CD4-positive, alpha-beta T cell treated with Interleukin-15 for 4 hours (primary cell): ENCODE measurements at places on chromosomes 13 and 19.
A peak's percentile ranks its signal among the peaks of the same experiment; 100 is the strongest.

GRCh38 chr19:35911790-35912189 is 3.7 kb upstream of the TYROBP start:
- DNase-seq: peak; percentile 41

DNA sequence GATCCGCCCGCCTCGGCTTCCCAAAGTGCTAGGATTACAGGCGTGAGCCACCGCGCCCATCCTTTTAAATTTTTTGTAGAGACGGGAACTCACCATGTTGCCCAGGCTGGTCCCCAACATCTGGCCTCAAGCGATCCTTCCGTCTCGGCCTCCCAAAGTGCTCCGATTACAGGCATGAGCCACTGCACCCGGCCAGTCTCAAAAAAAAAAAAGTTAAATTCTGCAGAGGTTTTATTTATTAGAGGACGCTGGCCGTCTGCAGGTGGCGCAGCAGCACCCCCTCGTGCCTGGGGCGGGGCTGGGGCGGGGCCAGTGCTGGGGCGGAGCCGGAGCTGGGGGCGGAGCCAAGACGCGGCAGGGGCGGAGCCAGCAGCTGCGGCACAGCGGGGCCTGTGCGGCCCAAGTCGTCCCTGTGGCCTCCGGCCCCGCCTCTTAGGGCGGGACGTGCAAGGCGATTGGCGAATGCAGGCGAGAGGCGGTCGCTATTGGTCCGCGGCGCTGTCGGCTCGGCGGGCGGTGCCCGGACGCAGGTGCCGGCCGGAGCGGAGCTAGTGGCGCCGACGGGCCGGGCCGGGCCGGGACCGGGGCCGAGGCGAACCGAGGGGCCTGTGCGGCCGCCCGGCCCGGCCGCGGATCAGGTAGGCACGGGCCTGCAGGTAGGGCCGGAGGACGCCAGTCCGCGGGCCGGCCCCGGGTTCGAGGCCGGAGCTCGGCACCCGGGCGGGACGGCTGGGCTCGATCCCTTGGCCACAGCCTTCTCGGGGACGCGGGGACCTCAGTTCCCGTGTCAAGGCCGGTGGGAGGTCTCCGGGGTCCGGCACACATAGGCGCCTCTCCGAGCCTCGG is at the start of gene MARCHF2:
Gene MARCHF2, plus strand, starts transcription at position 523 of the 846 bp plus-strand sequence. CDS start 8,536 bp downstream, outside the sequence.
- DNase-seq: peak; percentile 96

GRCh38 chr13:66159511-66159910 is 1070.6 kb downstream of the PCDH9 start:
- no peak for DNase-seq

DNA sequence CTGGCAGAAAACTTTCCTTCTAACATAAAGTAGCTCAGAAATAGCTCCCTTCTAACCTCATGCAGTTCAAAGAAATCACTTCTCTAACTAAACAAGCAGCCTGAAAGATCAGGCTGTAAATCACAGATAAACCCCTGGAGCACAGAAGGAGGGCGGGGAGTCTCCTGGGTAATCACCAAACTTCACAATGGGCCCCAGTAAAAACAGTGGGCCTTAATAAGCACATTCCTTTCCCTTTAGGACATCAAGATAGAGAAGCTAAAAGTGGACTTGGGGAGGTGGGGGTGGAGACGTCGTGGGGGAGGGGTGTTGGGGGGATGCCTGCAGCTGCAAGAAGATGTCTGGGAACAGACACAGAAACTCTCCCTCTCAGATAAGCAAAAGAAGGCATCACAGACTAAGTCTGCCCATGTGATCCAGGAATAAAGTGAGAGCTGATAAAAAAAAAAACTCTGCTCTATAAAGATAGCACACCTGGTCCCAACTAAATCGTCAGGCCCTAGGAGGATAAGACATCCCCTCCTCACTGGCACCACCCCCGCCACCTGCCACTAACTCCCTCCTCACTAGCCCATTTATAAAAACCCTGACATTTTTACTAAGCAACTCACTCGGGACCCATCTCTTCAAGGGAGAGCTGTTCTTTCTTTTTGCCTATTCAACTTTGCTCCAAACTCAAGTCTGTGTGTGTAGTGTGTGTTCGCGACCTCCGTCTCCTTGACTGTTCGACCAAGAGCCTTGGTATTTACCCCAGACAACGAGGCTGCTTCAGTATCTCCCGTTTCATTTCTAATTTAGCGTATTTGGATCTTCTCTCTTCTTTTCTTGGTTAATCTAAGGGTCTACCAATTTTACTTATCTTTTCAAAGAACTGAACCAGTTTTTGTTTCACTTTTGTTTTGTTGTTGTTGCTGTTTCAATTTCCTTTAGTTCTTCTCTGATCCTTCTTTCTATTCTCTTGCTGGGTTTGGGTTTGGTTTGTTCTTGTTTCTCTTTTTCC is 31.7 kb downstream of the DNAJC15 start:
- peak; percentile 28 for DNase-seq

- DNase-seq: peak; percentile 52
Observed at GRCh38 chr13:27446986-27447583, 3.3 kb downstream of the MTIF3 start.

DNA sequence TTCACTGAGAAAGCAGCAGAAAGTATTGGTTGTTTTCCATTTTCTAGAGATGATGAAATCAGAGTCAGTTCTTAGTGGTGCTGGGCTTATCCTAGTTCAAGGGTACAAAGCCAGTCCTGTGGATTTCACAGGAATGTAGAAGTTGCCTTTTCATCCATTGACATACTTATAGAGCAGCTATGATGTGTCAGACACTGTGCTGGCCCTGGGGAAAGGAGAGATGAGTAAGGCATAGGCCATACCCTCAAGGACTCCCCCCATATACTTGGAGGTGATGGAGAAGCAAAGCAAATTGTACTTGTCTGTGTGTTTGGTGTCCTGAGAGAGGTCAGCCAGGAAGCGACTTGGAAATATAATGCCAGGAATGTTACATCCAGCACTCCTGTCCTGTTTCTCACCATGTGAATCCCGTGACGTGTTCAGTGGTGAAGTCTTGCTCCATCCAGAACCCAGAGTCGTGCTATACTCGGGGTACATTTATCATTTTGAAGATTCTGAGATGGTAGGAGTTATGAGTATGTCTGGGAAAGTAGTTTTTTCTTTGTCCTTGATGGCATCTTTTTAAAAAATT is 22.6 kb downstream of the ERCC5 start:
- DNase-seq: no peak

- DNase-seq: no peak
Observed at GRCh38 chr13:112118451-112119064, 51.6 kb downstream of the SOX1 start.

DNA sequence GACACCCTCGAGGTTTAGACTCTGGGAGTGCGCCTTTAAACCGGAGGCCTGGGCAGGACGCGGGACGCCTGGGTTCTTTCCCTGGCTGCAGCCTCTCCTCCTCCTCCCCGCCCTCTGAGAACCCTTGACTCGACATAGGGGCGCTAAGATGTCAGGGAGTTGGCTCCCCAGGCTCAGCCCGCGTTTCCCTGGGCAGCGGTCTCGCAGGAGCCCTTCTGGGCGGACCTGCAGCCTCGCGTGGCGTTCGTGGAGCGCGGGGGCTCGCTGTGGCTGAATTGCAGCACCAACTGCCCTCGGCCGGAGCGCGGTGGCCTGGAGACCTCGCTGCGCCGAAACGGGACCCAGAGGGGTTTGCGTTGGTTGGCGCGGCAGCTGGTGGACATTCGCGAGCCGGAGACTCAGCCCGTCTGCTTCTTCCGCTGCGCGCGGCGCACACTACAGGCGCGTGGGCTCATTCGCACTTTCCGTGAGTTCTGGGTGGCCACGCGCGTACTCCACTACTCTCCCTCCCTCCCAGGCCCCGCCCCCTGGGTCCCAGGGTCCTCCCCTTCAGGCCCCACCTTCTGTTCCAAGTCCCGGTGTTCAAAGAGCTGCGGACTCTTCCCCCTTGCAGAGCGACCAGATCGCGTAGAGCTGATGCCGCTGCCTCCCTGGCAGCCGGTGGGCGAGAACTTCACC is 1.3 kb downstream of the ICAM5 start:
- DNase-seq: peak; percentile 52

- DNase-seq: no peak
Observed at GRCh38 chr13:31699650-31700049, 39.7 kb upstream of the RXFP2 start.

GRCh38 chr13:25330541-25330940 is 29.1 kb downstream of the NUP58 start:
- DNase-seq: no peak

- DNase-seq: no peak
Observed at GRCh38 chr13:32824061-32824460, 192.2 kb upstream of the KL start.

GRCh38 chr13:25839371-25839770 is 212.4 kb downstream of the SHISA2 start:
- no peak for DNase-seq

DNA sequence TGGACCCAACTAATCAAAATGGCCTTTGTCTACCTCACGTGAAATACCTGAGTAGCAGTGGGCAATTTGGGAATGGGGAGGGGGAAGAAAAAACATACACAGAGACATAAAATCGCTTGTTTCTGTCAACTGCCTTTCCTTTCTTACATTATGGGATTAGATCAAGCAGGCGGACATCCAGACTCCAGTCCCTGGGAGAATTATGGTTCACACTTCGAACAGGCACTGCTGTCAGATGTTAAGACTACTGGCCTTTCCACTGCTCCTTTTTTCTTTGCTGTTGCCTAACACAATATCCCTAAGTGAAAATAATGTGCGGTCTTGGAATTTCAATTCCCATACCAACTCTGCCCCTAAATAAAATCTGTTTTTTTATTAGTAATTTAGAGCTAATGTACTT is 1719.7 kb upstream of the SLC10A2 start:
- no peak for DNase-seq

DNA sequence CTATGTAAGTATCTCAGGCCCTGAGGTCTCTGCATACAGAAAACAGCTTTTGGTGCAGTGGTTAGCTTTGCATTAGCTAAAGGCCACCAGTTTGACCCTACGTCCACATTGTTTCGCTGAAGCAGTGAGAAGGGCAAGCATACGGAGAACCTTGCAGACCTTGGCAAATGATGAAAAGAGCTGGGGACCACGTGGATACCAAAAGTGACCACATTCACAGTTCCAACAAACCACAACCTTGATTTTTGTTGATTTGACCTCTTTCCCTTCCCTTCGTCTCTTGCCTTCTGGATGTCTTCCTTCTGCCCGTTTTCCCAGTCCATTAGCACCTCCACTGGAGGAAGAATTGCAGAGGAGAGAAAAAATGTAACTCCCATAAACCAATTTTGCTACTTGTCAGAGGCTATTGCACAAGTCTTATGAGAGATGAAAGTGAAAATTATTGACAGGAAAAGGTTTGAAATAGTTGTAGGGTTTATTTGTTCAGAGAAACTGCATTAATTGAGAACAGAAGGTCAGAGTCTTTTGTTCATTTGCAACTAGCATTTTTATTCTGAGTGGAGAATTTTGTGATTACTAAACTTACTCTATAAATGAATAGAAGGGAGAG is 293.9 kb upstream of the HTR2A start:
- DNase-seq: no peak
